Astrocyte (in vitro differentiated cells and primary cell): ENCODE measurements at places on chromosomes 5 and 9. TPM values are rescaled to one million over a fixed set of nuclear protein-coding genes. Genes with fewer than 3 reads are reported as not detected.

GRCh38 chr5:179854356-179854755 lies 4.3 kb downstream of the MRNIP start:
- no peak for DNase-seq

- no peak for DNase-seq
These were observed 18.3 kb downstream of the TNIP1 start for GRCh38 chr5:151062405-151063141.

DNA sequence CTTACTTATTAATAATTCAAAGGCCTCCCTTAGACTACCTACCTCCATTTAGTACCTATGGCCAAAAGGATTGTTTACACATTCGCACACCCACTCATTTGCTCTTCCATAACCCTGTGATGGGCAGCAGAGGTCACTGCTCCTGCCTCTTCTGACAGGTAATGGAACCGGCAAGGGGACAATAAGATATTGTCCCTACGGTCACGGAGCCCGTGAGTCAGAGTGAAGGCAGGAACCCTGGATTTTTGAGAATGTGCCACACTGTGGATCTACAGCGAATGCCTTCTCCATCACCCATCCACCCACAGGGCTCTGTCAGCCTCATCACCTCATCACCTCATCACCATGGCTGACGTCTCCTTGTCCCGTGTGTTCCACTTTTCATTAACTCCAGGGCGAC lies 132.3 kb downstream of the MYO10 start:
- no peak for DNase-seq

The OTULINL gene
- total RNA-seq = 2.8 and 4.7 TPM in 2 replicates

DNA sequence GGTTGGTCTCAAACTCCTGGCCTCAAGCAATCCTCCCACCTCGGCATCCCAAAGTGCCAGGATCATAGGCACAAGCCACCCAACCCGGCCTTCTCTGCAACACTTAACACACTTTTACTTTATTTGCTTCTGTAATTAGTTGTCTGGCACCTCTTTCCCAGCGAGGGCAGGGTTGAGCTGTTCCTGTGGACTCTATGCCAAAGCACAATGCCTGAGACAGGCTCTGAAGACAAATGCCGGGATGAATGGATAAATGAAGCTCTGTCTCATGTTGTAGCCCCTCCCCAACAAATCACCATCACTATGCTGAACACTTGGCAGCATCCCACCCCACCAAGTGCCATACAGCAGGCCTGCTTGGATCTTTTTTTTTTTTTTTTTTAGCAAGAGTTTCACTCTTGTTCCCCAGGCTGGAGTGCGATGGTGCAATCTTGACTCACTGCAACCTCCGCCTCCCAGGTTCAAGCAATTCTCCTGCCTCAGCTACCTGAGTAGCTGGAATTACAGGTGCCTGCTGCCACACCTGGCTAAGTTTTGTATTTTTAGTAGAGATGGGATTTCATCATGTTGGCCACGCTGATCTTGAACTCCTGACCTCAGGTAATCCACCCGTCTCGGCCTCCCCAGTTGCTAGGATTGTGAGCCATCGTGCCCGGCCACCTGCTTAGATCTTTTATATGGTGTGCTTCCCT lies 21.3 kb downstream of the GPX3 start:
- no peak for DNase-seq

DNA sequence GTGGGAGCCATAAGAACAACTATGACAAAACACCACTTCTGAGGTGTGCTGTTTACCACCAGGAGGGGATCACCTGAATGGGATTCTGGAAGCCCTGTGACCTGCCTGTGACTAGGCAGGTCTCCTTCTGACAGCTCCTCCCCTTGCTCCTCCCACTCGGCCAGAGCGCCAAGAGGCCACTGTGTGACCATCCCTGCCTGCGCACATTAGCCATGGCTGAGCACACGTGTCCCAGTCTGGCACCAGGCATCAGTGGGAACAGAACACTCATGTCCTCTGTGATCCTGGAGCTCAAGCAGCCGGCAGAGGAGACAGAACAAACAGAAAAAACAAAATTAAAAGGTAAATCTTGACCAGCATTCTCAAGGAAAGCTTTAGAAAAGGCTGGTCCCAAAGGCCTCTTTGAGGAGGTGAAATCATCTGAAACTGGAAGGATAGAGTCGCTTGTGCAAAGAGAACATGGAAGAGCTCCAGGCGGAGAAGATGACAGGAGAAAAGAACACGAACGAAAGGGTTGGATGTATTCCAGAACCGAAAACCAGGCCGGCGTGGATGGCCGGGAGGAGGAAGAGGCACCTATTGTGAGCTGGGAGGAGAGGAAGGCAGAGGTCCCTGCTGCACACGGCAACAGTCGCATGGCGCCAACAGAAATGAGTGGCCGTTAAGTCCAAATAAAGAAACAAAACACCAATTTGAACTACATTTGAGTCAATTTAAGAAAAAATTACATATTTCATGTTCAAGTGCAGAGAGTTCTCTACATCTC lies 5.1 kb downstream of the MED10 start:
- DNase-seq = no peak

The SDHA gene
- 91.7 and 102 TPM in 2 replicates for total RNA-seq

The REEP5 gene
- 120 and 132 TPM in 2 replicates for total RNA-seq

The CA9 gene
- not detected in 2 replicates for total RNA-seq

DNA sequence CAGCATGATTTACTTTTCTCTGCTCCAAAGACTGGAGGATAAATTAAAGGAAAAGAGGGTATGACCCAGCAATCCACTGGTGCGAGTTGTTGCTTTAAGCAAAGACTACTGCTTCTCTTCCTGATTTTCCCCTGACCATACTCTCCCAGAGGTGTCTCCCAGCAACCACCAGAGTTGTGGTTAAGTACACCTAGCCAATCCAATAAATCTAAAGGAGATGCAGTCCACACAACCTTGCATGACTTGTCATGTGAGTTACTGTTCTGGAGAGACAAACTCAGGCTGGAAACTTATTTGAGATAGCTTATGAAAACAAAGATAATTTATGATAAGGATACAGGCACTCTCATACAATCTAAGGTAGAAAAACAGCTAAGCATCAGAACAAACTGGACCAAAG lies 11.9 kb downstream of the TMC1 start:
- DNase-seq = peak; percentile 84

The FBXL17 gene
- 12.2 and 12.7 TPM in 2 replicates for total RNA-seq

DNA sequence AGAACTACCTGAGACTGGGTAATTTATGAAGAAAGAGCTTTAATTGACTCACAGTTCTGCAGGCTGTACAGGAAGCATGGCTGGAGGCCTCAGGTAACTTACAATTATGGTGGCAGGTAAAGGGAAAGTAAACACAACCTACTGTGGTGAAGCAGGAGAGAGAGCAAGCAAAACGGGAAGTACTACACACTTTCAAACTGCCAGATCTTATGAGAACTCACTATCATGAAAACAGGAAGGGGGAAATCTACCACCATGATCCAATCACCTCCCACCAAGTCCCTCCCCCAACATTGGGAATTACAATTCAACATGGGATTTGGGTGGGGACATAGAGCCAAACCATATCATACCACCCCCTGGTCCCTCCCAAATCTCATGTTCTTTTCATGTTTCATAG lies 58.7 kb upstream of the GPR151 start:
- DNase-seq = no peak

DNA sequence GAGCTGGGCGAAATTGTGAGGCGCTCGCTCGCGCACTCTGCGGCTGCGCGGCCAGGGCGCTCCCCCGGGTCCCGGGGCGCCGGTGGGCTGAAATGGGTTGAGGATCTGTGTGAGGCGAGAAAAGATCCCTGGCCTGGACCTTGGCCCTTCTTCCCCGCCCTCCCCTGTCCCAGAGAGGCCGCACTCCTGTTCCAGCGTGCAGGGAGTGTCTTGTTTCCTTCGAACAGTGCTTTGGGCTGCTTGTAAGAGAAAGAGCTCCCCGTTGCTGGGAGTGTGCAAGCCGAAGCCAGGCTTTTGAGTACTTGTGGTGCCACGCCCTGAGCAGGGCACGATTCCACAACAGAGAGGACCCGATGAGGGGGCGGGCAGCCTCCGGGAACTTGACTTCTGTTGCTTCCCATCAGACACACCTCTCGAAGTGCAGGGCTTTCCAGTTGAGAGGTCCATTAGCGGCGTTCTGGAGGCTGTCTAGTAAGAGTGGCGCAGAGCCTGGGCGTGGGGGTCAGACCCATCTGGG lies 535 bp downstream of the DOLPP1 start:
- no peak for DNase-seq

The IL5 gene
- total RNA-seq = not detected in 2 replicates

DNA sequence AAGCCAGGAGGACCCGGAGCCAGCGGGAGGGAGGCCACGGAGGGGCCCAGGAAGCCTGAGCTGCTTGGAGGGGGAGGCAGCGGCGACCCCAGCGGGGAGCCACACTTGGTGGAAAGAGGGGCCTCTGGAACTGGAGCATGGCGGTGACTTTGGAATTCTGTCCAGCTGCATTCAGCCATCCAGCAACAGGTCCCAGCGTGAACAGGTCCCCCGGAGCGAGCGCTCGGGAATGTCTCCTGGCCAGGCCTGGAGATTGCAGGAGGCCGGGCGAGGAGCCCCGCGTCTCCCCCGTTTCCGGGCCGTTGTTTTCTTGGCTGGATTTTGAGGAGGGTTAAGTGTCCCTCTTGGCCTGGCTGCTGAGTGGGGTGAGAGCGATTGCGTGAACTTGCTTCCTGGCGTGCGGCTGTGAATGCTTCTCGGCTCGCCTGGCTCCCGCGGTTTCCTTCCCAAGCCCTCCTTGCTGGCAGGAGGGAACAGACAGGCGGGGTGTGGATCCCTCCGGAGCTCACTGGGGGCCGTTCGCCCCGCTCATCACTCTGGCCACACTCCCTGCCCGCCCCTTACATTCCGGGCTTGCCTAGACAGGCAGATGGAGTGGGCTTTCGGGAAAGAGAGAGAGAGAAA lies 125.3 kb upstream of the IRX4 start:
- DNase-seq = no peak

The RMRP gene
- 13,402 and 14,410 TPM in 2 replicates for total RNA-seq

DNA sequence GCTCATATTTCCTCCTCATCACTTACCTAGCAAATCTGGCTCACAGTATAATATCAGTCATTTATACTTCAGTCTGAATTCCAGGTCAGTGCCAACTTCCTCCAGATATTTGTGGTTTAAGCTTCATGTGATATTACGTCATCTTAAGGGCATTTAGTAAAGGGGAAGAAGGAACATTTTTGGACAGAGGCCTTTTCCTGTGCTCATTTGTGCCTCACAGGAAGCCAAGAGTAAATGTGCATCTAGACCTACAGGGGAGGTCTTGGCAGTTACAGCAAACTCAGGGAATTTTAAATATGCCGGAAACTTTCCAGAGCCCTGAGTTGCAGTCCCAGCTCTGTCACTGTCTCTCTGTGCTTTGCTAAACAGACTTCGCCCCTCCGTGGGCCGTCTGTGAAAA lies 12.3 kb upstream of the KCNIP1 start:
- peak; percentile 97 for DNase-seq

The C9 gene
- 0.07 TPM in 1 of 2 replicates, not detected in the other for total RNA-seq

DNA sequence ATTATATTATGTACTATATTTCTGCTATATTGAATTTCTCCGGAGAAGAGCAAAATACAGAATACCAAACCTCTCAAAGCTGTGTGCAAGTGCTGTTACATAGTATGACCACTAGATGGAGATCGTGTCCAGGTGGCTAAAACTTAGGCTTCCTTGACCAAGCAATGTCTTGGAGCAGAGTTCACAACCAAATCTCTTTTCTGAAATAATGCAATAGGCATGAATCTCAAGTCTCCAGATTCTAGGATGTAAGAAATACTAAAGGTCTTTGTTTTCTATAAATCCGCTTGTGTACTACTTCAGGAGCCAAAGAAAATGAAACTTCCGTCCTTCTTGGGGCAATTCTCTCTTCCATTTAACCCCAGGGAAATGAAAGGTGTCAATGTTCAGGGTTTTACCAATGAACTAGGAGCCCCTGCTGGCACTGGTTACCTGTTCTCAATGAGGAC lies 181.5 kb upstream of the RAI14 start:
- peak; percentile 37 for DNase-seq

GRCh38 chr9:12737871-12738270 lies 36.9 kb upstream of the LURAP1L start:
- DNase-seq = no peak

DNA sequence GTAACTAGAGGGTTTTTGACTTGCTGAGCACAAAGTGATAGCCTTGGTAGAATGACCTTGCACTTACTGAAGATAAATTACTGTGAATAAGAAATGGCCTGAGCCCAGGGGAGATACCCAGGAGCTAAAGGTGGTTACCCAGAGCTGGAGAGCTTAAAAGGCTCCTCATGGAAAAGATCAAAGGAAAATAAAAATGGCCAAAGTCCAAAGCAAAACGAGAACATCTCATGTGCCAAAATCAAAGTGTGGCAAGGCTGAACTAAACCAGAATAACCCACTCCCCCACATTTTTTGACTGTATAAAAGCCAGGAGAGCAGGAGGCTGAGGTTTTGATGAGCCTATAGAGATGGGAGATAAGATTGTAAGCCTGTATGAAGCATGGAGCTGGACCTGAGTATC lies 14.4 kb downstream of the IDNK start:
- DNase-seq = no peak

The NFX1 gene
- total RNA-seq = 26.7 and 27.8 TPM in 2 replicates

DNA sequence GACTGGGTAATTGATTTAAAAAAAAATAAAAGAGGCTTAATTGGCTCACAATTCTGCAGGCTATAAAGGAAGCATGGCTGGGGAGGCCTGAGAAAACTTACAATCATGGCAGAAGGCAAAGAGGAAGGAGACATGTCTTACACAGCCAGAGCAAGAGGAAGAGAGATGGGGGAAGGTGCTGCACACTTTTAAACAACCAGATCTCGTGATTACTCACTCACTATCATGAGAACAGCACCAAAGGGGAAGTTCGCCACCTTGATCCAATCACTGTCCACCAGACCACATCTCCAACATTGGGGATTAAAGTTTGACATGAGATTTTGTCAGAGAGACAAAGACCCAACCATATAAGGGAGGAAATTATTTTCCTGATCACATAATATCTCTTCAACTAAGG lies 138.8 kb upstream of the NR4A3 start:
- DNase-seq = no peak

The IL13 gene
- total RNA-seq = not detected in 2 replicates

GRCh38 chr5:171366645-171367044 lies 21.0 kb upstream of the NPM1 start:
- DNase-seq = no peak

The TMEM215 gene
- 1.4 and 3.0 TPM in 2 replicates for total RNA-seq

DNA sequence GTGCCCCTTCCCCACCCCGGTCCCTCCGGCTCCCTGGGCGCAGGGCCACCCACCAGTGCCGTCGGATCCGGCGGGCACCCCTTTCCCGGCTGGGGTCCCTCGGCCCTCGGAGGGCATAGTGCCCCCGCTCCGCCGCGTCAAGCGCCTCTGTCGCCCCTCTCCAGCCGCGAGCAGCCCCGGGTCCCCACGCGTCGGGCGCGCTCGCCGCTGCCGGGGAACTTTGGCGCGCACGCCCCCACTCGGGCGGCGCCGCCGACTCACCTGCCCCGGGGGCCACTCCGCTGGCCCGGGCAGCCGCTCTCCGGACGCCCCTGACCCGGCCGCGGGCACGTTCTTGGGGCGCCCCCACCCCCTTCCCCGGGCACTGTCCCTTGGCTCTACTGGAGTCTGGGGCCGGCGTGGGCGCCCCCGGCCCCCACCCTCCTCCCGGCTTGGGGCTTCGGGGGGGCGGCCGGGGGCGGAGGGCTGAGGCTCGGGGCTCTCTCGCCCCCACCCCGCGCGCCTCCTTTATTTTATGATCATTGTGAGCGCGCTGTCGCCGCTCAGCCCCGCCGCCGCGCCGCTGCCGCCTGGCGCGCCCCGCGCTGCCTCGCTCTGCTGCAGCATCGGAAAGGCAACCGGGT lies 1.1 kb upstream of the FAM78A start:
- no peak for DNase-seq
